ENCODE measurements at places on chromosomes 11 and 22.

DNA sequence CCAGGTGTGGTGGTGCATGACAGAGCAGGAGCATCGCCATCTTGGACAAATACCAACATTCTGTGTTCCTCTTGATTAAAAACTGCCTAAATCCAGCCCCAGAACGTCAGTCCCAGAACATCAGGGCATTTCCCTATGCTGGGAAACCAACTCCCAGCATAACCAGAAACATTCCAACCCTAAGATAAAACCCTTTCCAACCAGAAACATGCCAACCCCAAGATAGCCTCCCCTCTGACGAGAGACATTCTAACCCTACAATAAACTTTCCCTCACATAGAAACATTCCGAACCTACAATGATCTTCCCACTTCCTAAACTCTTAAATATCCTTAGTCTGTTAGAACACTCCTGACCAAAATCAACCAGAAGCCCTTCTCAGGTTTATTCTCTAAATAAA lies 11.6 kb downstream of the PLAAT4 start:
- DNase-seq, result no peak

- DNase-seq, result no peak
Measured at GRCh38 chr22:26907366-26907765, 250.0 kb downstream of the MIAT start.

GRCh38 chr22:38694940-38695339 lies 5.8 kb downstream of the JOSD1 start:
- no peak for DNase-seq

DNA sequence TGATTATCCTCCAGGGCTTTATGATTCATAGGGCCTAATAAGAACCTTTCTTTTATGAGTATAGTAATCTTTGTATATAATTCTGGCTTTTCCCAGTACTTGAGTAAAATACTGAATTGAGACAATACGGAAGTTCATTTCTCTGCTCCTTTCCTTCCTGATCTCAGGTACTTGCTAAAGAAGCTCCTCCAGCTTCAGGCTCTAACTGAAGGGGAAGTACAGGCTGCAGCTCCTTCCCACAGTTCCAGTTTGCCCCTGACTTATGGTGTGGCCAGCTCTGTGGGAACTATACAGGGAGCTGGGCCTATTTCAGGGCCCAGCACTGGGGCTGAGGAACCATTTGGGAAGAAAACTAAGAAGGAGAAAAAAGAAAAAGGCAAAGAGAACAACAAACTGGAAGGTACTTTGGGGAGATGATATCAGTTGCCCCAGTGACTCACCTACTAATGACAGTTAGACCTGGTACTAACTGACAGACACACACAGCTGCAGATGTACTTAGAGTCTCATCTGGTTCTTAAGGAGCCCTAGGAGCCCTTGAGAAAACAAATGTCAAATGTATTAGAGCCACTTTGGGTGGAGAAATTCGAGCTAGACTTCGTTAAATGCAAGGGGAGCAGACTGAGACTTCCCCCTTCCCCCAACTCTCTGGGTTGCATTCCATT lies 3.0 kb downstream of the TBRG1 start:
- DNase-seq, result no peak

DNA sequence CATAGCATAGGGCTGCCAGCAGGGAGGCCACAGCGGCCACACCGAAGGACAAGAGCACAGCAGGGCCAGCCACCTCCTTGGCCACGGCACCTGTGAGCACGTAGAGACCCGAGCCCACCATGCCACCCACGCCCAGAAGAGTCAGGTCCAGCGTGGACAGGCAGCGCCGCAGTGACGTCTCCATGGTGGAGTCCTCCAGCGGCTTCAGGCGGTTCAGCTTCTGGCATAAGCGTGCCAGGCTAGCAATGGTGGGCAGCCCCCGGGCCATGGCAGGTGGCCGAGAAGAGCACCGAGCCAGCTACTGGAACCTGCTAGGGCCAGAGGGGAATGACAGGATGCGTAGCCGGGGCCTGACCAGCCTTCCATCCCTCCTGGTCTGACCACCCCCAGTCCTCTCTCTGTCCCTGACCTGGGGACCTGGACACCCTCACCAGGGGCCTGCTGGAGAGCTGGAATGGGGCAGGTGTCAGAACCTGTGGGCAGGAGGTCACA lies 770 bp downstream of the SLC7A4 start:
- no peak for DNase-seq

GRCh38 chr22:28077166-28077565 lies 158.1 kb upstream of the PITPNB start:
- DNase-seq, result no peak

GRCh38 chr11:105641433-105641832 lies 31.6 kb downstream of the GRIA4 start:
- no peak for DNase-seq

GRCh38 chr22:30877662-30878515 lies 90.7 kb downstream of the MORC2 start:
- DNase-seq, result no peak

DNA sequence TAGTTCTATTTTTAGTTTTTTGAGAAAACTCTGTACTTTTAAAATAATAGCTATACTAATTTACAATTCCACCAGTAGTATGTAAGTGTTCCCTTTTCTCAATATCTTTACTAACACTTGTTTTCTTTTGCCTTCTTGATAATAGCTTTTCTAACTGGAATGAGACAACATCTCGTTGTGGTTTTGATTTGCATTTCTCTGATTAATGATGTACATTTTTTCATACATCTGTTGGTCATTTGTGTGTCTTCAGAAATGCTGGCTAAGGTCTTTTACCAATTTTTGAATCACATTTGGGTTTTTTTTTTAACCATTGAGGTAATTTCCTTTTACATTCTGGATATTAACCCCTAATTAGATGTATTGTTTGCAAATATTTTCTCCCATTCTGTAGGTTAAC lies 258.9 kb downstream of the DYNC2H1 start:
- DNase-seq, result no peak

GRCh38 chr22:41957941-41958556 lies 6.1 kb downstream of the SMIM45 start:
- no peak for DNase-seq

DNA sequence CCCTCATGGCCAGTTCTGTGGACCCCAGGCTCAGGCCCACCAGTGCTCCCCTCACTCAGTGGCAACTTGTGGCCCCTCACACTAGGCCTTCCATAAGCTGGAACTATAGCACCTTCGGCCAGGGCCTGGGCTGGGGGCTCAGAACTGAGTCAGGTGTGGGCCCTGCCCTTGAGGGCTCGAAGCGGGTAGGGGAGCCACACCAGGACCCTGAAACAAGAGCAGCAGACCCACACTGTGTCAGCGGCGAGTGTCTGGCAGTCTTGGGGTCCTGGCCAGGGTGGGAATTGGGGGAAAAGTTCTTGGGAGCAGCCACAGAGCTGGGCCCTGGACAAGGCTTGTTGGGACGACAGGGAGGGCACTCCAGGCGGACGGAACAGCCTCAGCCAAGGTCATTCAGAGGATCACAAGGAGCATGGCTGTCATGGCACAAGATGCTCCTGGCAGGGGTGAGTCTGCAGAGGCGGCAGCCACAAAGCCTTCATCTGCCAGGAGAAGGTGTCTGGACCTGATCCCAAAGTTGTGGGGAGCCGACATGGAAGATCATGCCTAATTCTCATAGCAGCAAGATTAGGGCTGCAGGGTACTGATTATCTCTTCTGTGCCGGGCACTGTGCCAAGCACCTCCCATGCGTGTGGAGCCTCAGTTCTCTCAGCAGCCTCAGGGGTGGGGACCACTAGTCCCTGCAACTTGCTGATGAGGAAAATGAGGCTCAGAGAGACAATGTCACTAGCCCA lies 50.7 kb downstream of the SHISAL1 start:
- DNase-seq, result no peak

- no peak for DNase-seq
Measured at GRCh38 chr11:100575860-100576717, 111.0 kb upstream of the ARHGAP42 start.

DNA sequence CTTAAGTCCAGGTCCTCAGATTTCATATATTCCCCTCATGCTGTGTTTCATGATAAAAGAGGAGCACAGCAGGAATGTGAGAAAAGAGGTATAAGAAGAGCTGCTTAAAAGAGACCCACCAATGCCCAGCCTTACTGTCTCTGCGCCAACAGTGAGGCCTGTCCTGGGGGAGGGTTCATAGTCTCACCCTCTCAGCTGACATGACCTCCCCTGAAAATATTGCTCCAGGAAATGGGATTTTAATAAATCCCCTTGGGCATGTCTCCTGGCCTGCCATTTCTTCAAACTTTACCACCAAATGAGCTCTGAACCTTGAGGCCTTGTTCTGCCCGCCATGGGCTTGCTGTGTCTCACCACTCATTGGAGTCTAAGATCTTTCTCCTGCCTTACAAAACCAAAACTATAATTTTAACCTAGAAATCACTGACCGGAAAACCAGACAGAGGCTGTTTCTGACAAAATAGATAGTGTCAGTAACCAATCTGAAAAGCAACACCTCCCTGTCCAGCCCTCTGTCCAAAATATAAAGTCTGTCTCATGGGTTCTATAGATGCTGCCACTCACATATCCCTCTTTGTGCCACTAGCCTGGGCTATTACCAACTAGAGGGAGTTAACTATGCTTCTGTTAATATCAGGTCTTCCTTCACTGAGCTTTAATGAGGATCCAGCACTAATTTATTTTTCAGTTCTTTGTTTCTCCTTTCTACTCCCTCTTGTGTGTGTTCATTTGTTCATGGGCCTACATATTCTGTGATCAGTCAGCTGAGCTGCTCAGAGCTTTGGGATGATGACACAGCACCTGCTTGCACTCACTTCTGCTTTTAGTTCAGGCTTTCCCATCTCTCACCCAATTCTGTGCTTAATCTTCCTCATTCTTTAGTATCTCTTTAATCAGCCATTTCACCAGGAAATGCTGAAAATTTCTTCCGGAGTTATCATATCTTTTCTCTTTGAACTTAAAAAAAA lies at the start of gene OR2AG2:
Gene OR2AG2 (minus strand): TSS at position 51 of the 968 bp plus-strand sequence. CDS start 3,019 bp downstream, outside the sequence.
- DNase-seq, result no peak

GRCh38 chr22:32409977-32410376 lies 2.1 kb downstream of the RTCB start:
- no peak for DNase-seq

DNA sequence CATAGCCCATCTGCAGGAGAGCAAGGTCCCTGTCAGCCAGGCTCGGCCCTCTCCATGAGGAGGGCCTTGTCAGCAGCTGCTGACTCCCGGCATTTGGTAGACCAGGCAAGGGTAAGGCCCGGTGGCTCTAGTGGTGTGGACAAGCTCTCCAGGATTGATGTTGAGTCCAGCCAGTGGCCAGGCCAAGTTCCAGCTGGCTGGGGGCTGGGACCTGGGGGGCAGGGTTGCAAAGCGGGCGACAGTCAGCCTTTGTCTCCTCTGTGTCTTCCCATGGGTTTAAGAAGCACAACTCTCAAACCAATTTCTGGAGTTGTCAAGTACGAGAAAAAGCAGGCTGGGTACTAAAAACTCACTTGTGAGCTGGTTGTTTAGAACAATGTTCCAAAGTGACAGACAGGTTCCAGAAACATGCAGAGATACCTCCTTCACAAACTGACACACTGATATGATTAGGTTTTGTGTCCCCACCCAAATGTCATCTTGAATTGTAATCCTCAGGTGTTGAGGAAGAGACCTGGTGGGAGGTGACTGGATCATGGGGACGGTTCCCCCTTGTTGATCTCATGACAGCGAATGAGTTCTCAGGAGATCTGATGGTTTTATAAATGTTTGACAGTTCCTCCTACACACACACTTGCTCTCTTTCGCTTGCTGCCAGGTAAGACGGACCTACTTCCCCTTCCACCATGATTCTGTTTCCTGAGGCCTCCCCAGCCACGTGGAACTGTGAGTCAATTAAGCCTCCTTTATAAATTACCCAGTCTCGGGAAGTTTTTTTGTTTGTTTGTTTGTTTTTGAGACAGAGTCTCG lies 52.3 kb upstream of the SERPIND1 start:
- no peak for DNase-seq

GRCh38 chr22:44685384-44686056 lies 16.5 kb upstream of the PRR5 start:
- DNase-seq, result peak; percentile 86

DNA sequence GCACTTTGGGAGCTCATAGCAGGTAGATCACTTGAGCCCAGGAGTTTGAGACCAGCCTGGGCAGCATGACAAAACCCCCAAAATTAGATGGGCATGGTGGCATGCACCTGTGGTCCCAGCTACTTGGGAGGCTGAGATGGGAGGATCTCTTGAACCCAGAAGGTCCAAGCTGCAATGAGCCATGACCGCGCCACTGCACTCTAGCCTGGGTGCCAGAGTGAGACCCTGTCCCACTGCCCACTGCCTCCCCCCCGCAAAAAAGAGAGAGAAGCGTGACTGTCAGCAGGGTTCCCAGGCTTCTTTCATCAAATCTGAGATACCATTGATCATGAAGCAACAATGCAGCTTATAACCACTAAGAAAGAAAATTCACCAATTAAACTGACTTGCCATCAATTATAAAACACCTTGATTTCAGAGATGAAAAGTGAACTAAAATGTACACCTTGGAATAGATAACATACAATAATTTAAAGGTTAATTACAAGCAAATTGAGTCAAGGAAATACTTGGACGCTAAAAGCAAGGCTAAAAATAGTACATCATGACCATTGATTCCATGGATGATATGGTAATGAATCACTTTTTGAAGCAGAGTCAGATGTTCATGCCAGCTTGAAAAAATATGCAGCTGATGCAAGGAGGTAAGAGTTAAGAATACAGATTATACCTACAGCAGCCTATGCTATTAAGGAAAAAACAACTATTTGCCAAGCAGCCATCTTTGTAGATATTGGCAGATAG lies 90.8 kb upstream of the ALKBH3 start:
- no peak for DNase-seq

DNA sequence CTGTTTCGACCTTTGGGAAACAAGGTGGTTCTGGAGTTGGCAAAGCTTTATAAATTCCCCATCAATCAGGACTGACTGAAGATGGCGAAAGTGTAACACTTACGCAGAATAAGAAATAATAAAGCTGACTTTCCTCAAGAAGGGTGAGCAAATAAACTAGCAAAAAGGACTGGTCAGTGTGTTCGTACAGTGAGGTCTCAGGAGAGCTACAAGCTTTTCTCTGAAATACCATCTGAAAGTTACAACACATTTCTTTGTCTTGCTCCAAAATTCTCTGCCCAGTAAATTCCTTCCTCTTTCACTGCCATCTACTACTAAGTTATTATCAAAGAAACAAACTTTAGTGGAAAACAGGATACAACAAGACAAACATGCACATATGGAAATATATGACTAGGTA lies 13.4 kb downstream of the PITPNB start:
- DNase-seq, result no peak

GRCh38 chr11:69636512-69637197 lies 4.3 kb upstream of the CCND1 start:
- no peak for DNase-seq

DNA sequence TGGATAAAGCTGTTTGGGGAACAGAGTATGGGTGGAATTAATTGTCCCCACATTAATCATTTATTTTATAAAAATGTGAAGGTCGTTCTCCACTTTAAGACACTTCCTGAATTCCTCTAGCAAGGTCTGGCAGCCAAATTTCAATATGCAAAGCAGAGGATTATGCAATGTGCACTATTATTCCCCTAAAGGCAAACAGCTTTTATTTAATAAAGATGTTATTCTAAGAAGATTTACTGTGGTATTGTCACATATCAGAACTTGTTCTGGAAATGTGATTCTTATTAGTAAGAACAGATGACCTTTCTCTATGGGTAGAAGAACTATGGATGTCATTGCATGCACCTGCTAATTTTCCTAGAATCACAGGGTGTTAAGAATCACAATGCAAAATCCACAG lies 1128.8 kb upstream of the CCDC90B start:
- no peak for DNase-seq

GRCh38 chr11:94732617-94733281 lies 35.4 kb upstream of the AMOTL1 start:
- DNase-seq, result no peak
